IPS DF 19.7 (cell line): ENCODE measurements at places on chromosomes 3 and 15.

GRCh38 chr3:28247286-28247685 is 5.9 kb downstream of the CMC1 start:
- DNase-seq: no peak

DNA sequence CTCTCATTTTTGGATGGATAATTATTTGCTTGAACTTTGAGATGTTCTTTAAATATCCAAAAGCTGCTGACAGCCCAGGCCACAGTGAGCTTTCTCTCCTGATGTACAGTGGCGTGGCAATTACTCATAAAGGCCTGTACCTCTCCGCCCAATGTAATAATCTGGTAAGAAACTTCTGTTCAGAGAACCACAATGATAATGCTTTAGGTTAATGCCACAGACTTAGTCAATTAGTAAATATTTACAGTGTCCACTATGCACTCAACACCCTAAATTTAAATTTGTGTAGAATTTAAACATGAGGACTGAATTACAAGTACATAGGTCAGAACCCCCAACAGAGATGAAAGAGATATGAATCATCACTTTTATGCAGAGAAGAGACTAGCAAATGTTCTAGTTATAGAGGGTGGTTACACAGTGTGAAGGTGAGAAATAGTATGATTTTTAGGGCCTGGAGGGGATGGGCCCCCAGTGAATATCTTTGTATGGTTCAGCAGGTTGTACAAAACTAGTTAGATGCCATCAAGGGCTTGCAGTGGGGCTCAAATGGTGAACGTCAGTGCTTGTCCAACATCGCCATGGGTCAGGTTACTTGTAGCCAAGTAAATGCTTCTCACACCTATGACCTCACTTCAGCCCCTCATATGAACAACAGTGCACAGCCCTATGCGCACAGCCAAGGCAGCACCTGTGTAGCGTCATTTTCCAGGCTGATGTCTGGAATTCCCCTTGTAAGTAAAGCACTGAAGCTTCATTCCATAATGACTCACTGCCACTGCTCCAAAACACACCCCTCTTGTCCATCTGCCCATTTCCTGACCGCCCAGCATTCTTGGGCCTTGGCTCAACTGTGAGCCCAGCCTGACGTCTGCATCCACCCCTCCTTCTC is 13.3 kb downstream of the ABHD2 start:
- no peak for DNase-seq

DNA sequence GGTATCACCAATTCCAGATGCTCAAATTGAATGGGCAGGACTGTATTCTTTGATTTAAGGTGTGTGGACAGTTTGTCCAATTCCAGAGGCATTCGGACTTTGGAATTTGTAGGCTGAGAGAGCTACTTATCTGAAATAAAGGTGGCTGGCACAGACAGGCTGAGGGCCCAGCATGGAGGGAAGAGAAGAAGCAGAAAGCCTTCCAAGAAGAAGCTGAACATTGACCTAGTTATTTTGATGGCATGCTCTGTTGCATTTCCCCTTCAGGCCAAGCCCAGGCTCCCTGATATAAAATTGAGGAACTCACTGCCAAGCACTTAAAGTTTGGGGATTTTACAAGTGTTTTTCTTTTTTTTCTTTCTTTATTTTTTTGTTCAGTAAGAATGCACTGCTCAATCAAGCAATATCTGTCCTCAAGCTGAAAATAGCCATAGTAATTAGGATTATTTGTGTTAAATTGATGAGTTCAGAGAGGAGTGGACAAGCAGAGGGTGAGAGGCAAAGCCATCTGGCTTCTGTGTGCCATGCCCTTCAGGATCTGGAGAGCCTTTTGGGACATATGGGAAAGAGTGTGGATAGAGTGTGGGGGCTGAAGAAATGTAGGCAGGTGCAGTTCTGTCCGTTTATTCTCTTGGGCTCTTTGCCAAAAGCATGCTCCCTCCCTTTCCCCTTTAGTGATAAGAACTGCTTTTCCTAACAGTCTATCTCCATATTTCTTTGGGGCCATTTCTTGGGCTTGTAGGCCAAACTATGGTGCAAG is 148.9 kb downstream of the OXSM start:
- DNase-seq: no peak

DNA sequence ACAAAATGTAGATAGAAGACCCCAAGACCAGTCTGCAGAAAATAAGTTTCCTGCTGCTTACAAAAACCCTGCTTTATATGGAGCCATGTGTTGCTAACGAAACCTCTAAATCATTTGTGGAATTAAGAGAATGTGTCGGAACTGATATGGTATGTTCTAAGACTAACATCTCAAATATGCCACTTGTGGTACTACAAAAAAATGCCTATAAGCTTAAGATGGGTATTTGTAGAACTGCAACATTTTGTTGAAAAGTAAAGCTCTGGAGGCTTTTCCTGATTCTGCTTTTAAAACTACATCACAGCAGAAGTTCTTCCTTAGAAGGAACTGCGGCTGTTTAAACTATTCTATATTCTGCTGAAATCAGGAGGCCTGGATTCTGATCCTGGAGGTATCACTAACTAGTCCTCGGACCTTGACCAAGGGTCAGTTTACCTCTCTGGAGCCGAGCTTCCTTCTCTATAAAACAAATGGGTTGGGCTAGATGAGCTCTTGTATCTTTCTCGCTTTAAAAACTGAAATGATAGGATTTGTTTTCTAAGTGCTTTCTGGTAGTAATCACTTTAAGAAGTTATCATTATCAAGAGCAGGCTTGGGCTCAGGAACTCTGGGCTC is 74.9 kb downstream of the RAD18 start:
- DNase-seq: no peak

DNA sequence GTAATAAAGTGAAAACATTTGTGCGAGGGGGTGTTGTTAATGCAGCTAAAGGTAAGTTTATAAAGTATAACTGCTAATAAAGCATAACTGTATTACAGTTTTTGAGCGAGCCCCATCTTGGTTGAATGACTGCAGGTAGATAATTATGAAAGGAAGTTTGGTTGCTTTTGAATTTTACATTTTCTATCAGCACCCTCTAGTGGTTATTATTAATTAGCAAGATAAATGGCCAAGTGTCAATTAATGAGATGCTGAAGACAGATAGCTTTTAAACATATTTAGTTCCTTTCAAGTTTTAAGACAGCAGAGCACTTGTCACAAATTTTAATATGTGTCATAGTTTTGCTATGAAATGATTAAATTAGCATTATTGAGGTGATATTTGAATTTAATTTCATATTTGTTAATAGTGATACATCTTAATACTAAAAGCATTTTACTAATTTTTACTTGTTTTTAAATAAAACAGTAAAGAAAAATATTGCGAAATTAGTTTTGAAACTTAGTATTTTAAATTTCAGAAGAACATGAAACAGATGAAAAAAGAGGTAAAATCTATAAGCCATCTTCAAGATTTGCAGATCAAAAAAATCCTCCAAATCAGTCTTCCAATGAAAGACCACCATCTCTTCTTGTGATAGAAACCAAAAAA is 15.1 kb downstream of the U2SURP start:
- DNase-seq: no peak

GRCh38 chr3:156189927-156190326 is 69.5 kb downstream of the KCNAB1 start:
- no peak for DNase-seq

- DNase-seq: no peak
Observed at GRCh38 chr15:60086681-60087429, 82.7 kb downstream of the FOXB1 start.

DNA sequence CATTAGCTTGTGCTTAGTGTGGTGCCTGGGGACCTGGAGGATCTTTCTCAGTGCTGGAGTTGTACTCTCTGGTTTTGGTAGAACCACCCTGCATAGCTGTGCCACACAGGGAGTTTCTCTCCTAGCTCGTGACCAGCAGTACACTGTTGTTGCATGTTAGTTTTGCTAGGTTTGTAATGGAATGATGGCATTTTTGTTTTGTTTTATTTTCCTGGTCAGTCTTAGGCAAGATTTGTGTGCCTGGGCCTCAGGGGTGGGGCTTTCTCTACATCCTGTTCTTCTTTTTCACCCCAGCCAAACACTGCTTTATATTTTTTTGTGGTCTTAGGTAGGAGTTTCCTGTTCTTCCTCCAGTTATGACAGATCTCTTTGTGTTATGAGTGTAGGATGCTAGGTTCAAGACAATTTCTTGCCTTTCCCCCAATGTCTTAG is 534.5 kb upstream of the KCNMB2 start:
- DNase-seq: no peak

- no peak for DNase-seq
Observed at GRCh38 chr15:66588971-66589370, 23.2 kb upstream of the LCTL start.

DNA sequence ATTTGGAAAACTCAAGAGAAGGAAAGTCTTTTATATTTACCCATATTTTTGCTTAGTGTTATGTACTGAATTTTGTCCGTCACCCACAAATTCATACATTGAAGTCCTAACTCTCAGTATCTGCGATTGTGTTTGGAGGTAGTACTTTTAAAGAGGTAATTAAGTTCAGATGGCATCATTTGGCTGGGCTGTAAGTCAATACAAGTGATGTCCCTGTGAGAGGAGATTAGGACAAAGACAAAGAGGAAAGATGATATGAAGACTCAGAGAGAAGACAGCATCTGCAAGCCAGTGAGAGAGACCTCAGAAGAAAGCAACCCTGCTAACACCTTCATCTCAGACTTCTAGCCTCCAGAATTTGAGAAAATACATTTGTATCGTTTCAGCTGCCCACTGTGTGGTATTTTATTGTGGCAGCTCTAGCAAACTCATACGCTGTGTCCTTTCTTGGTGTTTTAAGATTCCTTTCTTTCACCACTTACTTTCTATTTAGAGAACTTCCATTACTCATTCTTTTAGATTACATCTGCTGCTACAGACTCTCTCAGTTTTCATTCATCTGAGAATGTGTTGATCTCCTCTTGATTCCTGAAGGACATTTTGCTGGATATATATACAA is 17.0 kb downstream of the LRCH3 start:
- DNase-seq: no peak

- DNase-seq: no peak
Observed at GRCh38 chr3:160757233-160758106, 1.4 kb downstream of the PPM1L start.

DNA sequence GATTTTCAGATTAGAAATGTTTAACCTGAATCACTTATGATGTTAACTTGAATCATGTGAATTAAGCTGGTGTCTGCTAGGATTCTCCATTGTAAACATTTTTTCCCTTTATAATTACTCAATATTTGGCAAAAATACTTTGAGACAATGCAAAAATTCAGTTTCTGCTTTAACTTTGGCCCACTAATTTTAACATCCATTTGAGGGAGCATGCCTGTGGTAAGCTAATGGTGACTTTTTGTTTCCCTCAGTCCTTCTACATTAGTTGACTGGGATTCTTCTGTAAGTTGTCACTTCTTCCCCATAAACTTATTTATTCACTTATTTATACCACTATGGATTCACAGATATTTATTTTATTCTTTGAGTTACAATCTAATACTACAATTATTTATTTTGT is 59.3 kb downstream of the PIK3R4 start:
- DNase-seq: no peak

DNA sequence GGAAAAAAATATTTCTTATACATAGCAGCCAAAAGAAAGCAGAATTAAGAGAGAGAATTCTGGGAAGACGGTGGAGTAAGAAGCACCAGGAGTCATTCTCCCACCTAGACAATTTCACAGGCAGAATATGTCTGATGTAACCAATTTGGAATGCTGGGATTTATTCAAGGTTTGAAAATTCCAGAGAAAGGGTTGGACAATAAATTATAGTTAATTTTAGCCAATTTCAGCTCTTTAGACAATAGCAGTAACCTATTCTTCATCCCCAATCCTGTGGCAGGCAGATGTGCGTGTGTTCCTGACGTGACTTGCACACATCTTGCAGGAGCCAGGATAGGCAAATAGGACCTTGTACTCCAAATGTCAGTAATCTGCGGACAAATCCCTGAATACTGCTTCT is 541.0 kb upstream of the NAALADL2 start:
- no peak for DNase-seq

DNA sequence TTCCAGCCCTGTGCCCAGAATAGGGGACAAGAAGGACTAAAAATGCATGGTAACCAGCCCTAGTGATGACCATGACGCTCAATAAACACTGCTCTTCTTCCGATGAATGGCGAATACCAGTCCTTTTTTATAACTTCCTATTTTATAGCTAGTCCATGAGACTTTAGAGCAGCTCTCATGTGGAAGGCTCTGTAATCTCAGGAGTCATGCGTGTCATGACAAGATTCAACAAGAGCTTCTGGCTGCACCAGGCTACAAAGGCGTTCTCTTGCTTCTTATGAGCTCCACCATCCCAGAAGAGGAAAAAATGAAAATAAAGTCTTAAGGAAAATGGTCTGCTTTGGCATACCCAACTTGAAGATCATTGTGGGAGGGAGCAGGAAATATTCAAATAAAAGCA is 141.0 kb downstream of the TMCO5A start:
- DNase-seq: no peak

- DNase-seq: no peak
Observed at GRCh38 chr15:75030424-75030823, 7.0 kb downstream of the PPCDC start.

- DNase-seq: no peak
Observed at GRCh38 chr3:43361077-43361476, 74.7 kb downstream of the SNRK start.

GRCh38 chr15:25812073-25812472 is 51.1 kb downstream of the ATP10A start:
- DNase-seq: no peak

DNA sequence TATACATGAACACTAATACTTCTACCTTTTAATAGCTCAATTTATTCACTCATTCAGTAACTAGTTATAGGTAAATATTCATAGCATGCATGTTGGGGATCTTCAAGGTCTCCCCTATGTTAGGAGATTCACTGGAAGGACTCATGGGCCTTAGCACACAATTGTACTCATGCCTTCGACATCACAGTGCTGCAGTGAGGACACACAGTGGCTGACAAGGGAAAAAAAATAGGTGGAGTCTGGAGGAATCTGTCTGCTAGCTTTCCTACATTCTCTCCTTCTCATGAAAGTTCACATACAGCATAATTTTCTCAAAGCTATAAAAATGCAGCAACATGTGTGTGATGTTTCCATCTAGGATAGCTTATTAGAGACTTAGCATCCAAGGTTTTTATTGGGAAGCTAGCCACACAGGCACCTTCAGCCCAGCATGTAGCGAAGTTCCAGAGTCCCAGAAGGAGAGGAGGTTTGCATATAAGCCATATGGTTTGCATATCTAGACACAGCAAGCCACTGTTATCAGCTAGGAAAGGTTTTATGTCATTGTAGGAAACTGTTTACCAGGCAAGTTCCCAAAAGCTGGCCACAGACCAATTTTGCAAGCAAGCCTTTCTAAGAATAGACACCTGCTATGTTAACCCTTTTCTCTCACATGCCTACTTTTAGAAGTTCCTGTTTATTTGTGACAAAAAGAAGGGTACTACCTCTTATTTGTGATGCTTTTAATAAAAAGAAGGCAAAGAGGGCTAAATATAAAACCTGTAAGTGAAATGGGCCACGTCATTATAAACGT is 46.4 kb downstream of the MORC1 start:
- DNase-seq: no peak

GRCh38 chr15:84911879-84912660 is 27.6 kb downstream of the SLC28A1 start:
- no peak for DNase-seq

DNA sequence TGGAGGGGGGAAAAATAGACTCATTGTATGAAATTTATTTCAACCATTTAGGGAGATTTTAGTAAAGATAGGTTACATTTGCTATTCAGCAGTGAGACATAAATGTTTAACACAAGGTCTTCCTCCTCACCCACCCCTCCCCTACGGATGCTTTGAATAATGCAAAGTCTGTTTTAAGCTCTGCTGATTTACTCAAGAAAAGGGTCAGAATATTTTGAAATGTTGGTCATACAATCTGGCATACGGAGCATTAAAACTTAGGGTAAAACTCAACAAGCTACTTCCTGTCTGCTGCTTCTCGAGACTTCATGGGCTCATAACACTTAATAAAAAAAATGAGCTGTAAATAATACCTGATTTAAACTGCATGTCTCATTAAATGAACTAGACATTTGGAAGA is 156.3 kb downstream of the WNT5A start:
- DNase-seq: no peak
